ENCODE measurements at places on chromosomes 5 and 9. TPM values are rescaled to one million over a fixed set of nuclear protein-coding genes. Genes with fewer than 3 reads are reported as not detected.

GRCh38 chr5:109994135-109994534 lies 304.4 kb downstream of the MAN2A1 start:
- no peak for DNase-seq

DNA sequence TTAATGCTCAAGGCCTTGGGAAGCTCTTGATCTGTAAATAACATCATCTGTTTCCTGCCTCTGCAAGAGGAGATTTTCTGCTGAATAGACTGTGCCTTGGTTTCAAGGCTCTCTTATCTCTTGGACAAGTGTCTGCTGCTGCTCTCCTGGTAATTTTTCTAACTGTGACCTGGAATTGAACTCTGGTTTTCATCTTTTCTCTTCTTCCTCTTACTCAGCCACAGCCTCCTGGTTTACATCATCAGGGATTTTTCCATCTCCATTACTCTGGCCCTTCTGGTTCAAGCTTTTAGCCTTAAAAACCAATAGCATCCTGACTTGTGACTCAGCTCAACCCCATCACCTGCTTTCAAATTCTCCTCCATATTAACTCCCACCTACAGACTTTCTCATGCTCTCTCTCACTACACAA lies 49.6 kb upstream of the ITGA1 start:
- DNase-seq = no peak

DNA sequence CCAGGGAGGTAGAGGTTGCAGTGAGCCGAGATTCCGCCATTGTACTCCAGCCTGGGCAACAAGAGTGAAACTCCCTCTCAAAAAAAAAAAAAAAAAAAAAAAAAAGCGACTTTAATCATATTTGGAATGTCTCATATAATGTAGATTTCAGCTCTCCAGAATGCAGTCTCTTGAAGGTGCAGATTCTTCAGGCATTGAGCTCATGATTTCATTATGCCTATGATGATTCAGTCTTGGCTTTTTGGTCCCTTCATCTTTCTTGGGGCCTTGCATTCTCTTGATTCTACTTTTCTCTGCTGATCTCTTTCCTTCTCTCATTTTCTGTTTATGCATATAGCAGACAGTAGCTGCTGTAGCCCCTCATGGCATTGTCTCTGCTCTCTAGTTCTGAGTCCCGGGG lies 22.9 kb downstream of the KDM4C start:
- DNase-seq = no peak

GRCh38 chr5:930866-931265 lies 38.2 kb downstream of the TRIP13 start:
- DNase-seq = no peak

Gene DENND1A
- total RNA-seq = 19.7 TPM

DNA sequence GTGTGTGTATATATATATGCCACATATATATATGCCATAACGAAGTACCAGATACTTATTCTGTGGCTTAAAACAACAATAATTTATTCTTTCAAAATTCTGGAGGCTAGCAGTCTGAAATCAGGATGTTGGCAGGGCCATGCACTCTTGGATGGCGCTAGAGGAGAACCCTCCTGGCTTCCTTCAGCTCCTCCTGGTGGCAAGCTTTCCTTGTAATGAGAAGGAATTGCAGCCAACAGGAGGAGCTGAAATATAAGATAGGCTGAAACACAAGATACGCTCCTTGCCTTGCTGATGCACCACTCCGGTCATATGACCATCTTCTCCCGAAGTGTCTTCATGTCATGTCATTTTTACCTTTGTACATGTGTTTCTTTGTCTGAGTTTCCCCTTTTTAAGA lies 368.1 kb upstream of the CTNND2 start:
- no peak for DNase-seq

Gene MEIKIN
- not detected for total RNA-seq

GRCh38 chr5:131610198-131611063 lies 24.6 kb downstream of the RAPGEF6 start:
- no peak for DNase-seq

GRCh38 chr9:134658378-134658955 lies 16.9 kb downstream of the COL5A1 start:
- DNase-seq = no peak

DNA sequence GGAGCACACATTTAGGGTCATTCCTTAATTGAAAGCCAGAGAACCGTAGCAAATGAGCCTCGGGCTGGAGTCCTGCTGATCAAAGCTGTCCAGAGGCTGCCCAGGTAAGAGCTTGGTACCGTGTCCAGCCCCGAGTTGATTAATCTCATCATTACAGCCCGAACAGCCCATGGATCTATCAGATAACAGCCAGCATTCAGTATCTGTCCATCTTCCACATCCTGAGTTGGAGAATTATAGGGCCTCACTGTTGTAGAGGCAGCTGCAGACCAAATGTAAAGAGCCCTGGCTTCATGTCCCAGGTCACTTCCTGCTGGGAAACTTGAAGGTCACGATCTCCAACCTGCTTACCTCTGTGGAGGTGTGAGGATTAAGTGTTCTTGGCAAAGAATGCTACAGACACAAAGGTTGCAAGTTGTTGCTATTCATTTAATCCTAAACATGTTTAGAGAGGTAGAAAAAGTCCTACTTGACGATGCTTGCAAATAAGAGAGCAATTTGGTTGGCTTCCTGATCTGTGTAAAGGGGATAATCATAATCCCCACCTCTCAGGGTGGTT lies 16.1 kb downstream of the GGTA1 start:
- no peak for DNase-seq

Gene CMYA5
- total RNA-seq = 0.31 TPM

Gene ANAPC2
- total RNA-seq = 46.0 TPM
